COR-L47 (cell line): ENCODE measurements at places on chromosomes 7 and 10.

- no peak for DNase-seq
These were observed 5.6 kb downstream of the NEURL1 start for GRCh38 chr10:103498936-103499638.

- no peak for DNase-seq
These were observed 1.8 kb downstream of the SMURF1 start for GRCh38 chr7:99141841-99142726.

- no peak for DNase-seq
These were observed 37.9 kb upstream of the DKK1 start for GRCh38 chr10:52276163-52276562.

DNA sequence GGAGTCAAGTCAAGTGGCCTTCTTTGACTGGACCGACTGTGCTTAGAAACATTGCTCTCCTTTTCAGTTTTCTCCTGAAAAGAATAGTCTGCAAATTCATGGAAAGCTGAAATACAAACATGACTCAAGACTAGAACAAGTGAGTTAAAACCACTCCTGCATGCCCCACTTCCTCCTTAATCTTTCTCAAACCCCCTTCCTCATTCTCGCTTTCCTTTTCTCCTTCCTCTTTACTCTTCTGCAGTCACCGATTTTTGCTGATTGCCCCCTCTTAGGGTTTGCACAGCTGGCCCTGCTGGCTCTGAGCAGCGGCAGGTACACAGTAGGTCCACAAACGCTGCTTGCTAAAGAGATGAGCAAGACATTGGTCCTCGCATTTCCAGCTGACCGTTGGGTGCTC lies 34.8 kb upstream of the MKI67 start:
- no peak for DNase-seq

- no peak for DNase-seq
These were observed 253.1 kb upstream of the MTPN start for GRCh38 chr7:136230210-136230609.

- DNase-seq: no peak
These were observed 358.3 kb downstream of the AUTS2 start for GRCh38 chr7:69956541-69956940.

DNA sequence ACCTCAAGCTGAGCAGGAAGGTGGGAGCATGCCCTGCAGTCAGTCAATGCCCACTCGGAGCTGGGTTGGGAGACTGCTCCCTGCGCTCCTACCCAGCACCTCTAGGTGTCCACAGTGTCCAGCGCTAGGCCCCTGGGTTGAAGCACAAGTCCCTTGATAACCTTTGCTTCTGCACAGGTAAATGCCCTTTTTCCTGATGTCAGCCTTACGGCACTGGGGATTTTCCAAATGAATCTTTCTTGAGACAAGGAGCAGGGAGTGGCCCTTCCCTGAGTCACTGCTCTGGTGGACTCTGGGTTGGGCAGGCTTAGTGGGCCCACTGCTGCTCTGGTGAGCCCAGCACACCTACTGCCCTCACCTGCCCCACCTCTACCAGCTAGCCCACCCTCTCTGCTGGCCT lies 61.9 kb upstream of the OPN4 start:
- no peak for DNase-seq

DNA sequence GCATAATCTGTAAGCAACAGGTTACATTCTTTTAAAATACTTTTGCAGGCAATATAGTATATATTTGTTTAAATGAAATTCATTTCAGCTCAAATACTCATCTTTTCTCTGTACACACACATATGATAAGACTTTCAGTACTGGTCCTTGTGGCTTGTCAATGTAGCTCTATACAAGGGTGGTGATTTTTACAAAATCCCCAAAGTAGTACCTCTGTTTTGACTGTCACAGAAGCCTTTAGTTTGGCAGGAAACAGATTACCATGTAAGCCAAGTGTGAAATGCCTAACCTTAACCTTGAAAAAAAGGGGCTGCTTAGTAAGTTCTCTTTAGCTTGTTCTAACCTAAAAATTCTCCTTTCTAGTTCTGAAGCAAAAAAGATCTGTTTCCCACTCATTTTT lies 87.9 kb downstream of the KCND2 start:
- DNase-seq: no peak

- no peak for DNase-seq
These were observed 60.4 kb downstream of the LRRC17 start for GRCh38 chr7:102973096-102973802.

- DNase-seq: no peak
These were observed 14.4 kb downstream of the POT1 start for GRCh38 chr7:124915242-124915641.

GRCh38 chr10:86500846-86501245 lies 20.7 kb downstream of the WAPL start:
- no peak for DNase-seq

- DNase-seq: no peak
These were observed 199.2 kb upstream of the MAGI2 start for GRCh38 chr7:79652619-79653018.
